EH (cell line): ENCODE measurements at places on chromosomes 16 and 17.

- peak; percentile 49 for DNase-seq
These were observed 118.1 kb downstream of the ENGASE start for GRCh38 chr17:79192503-79193351.

- no peak for DNase-seq
These were observed 265.2 kb upstream of the TNRC6C start for GRCh38 chr17:77693301-77693700.

DNA sequence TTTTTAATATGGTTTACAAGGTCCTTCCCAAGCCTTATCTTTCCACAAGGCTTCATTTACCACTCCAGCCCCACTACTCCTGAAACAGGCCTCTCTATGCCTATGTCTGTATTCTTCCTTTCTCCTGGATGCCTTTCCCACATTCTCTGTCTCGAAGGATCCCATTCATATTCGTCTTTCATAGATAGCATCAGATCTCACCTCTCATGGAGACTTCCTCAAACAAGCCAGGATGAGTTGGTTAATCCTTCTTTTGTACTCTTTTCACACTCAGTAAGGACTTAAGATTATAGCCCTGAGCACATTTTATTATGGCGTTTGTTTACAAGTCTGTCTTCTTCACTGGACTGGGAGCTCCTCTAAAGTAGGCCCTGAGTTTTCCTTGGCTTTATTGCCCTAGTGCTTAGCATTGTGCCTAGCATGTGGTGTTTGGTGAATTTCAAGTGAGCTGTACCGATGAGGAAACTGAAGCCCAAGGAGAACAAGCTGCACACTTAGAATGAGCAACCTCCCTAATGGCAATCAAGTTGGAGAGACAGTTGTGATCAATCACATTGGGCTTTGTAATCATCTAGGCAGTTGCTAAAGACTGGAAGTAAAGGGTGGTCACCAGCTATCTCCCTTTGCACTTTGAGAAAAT lies 10.0 kb upstream of the TBX4 start:
- no peak for DNase-seq

- peak; percentile 63 for DNase-seq
These were observed 330.3 kb upstream of the XYLT1 start for GRCh38 chr16:17801068-17801467.

- peak; percentile 4 for DNase-seq
These were observed 30.1 kb downstream of the VPS35 start for GRCh38 chr16:46658925-46659324.

DNA sequence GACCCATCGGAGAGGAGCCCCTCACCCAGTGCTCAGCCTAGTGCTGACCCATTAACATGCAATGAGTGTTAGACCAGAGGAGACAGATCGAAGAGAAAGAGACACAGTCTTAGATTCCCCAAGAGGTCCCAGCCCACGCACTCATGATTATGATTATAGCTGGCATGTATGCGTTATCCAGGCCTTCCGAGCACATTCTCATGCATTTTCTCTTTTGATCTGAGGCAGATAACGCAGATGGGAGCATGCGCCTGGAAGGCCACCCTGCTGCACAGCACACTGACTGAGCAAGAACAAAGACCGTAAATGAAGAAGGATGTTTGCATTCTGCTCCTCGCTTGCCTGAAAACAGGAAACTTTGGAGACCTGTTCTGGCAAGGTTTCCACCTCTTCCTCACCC lies 232.7 kb downstream of the SOX9 start:
- no peak for DNase-seq

DNA sequence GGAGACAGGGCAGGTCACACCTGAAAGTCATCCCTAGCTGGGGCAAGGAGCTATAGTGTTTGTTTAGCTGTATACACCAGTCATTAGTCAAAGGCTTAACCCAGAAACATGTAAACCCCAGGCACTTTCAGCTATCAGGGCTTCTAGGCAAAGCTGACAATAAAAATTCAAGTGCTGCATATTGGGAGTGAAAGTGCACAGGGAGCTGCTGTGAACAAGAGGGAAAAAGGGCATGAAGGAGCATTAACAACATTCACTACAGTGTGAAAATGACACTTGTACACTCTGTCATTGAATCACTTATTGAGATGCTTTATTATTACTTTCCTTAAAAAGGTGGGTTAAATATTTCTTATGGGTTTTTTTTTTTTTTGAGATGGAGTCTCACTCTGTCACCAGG lies 92.8 kb downstream of the HS3ST3B1 start:
- no peak for DNase-seq

GRCh38 chr17:37844158-37844976 lies 79.8 kb upstream of the TBC1D3K start:
- DNase-seq: peak; percentile 63

DNA sequence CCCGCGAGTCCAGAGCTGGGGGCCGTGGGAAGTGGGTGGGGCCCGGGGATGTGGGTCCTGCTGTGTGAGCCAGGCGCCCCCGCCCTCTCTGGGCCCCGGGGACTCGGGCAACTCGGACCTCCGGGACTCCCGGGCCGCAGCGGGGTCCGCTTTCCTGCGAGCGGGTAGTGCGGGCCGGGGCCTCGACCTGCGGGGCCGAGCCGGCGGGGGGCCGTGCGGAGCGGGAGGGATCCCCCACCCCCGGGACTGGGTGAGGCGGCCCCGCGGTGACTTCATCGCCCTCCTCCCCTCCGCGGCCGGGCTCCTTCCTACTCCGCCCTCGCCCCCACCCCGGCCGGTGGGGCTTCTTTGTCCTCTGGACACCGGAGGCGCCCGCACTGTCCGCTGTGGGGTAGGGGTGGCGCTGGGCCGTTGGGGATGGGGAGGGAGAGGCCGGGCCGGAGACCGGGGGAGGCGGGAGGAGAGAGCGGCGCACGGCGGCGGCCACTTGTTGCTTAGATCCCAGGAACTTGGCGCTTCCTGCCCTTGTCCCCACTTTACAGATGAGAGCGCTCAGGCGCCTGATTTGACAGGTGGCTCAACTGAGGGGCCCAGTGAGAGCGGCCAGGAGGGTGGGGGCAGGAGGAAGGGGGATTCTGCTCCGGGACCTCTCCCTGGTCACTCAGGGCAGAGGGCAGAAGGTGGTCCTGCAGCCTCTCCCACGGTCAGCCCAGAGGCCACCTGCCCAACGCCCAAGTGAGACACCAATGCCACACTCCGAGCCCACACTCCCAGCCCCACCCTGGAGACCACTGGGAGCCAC lies 874 bp downstream of the CMTM3 start:
- peak; percentile 58 for DNase-seq

DNA sequence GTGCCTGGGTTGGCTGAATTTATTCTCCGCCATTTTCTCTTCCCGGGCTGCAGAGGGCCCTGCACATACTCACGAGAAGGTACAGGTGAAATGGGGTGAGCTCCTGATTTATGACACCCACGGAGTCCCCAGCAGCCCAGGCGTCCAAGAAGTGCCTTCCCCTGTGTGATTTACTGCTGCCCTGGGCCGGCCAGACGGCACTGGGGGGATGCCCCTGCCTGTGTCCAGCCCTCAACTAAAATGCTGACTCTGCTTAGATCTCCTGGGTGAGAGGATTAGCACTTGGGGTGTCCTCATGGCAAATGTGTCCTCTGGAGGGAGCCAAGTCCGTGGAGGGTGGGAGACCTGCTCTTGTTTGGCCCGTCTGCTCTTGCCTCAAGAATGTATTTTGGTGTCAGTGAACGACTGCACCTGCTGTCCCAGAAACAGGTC lies 132.4 kb downstream of the MAF start:
- no peak for DNase-seq

DNA sequence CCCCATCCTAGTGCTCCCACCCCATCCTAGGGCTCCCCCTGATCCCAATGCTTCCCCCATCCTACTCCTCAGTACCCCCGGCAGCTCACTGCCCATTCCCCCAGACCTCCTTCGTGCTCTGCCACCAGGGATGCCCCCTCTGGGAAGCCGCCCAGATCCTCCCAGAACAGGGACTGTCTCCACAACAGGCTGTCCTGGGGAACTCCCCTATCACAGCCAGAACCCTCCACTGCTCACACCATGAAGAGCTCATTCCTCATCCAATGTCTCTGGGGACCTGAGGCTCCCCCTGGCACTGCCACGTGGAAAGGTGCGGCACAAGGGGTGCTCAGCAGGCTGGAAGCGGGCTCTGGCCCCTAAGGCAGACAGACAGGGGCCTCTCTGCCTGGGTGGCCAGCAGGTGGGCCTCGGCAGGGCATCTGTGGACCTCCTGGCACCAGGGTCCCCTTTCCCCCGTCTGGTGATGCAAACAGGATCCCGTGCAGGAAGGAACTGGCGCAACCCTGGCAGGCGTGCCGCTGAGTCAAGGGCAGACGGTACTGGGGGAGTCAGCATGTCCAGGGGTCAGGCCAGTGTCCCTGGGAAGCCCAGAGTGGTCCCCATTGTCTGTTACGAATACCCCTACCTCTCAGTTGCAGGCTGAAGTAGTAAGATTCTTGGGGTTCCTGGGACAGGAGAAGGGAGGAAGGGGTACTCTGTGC lies 14.8 kb upstream of the PVALEF start:
- DNase-seq: no peak
